Psoas muscle (tissue), 8 donors: ENCODE measurements at places on chromosomes 6 and 20.
A peak's percentile ranks its signal among the peaks of the same experiment; 100 is the strongest.

GRCh38 chr6:65776332-65776731 is 69.3 kb upstream of the EYS start:
- no peak for DNase-seq

DNA sequence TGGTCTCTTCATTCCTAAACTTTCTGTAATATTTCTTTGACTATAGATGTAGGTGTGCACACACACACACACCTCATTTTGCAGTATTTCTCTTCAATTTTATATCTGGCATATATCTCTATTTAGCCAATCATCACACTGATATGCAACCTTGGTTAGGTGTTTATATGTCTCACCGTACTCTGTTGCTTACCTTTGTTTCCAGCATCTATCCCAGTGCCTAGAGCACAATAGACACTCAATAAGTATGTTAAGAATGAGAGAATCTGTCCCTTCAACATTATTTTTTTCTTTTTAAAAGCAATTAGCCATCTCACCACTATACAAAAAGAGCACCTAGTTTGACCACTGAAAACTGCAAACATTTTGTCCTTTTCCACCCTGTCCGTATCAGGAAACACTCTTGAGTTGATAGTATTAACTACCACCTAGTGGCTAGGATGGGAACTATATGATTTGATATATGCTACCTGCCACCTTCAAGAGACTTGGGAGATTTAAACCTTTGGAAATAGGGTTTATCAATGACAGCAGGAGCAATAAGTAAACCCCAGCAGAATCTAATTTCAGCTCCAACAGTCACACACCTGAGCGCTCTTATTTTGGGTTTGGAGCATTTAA is 48.7 kb upstream of the RSPO3 start:
- DNase-seq = no peak

GRCh38 chr6:93721386-93722048 is 302.2 kb upstream of the EPHA7 start:
- no peak for DNase-seq

GRCh38 chr20:59032023-59032712 is at the start of gene ATP5F1E:
ATP5F1E (minus strand) TSS chr20:59032335; CDS start chr20:59032251, 84 bp downstream.
- DNase-seq = peak; percentile 98

DNA sequence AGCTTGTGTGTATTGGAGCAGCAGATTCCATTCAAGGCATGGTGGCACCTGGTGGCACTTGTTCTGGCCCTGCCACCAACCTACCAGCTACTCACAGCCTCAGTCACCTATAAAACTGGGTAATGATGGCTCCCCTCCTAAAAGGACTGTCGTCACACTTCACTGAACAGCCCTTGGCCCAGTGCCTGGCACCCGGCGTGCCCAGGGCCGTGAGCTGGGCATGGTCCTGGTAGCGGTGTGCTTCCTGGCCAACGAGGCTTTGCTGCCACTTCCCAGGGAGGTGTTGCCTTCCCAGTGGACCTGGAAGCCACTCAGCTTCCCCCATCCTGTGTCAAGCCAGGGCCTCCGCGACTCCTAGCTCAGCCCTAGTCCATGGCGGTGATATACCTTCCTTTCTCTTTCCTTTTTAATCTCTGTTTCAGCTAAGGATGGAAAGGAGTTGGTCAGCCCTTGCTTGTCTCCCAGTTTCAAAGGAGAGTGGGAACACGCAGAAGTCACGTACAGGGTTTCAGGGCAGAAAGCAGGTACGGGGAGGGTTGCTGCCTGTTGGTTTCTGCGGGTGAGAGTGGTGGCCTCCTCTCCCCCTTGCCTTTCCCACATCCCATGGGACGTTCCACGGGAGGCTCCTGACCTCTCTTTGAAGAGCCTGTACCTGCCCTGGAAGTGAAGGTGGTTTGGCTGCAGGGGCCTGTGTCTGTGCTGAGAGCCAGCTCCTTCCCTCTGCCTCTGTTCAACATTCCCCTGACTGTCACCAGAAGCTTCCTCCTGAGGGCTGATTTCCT is 25.5 kb downstream of the ENTPD6 start:
- peak; percentile 84 for DNase-seq
